ENCODE measurements at places on chromosomes 12 and 14. TPM values are rescaled to one million over a fixed set of nuclear protein-coding genes. Genes with fewer than 3 reads are reported as not detected.

KLRD1 gene
- under 0.01 TPM for total RNA-seq

- DNase-seq, result no peak
Observed at GRCh38 chr14:51648296-51648695, 3.4 kb upstream of the FRMD6 start.

- DNase-seq, result no peak
Observed at GRCh38 chr12:121295746-121296617, 527 bp downstream of the CAMKK2 start.

GRCh38 chr12:102197789-102198188 is at the start of gene PMCH:
Gene PMCH, minus strand, starts transcription at chr12:102197833. Its CDS starts 63 bp downstream, at chr12:102197770.
- peak; percentile 79 for DNase-seq

- no peak for DNase-seq
Observed at GRCh38 chr12:10624605-10625004, 11.2 kb upstream of the MAGOHB start.

TMEM132C gene
- not detected for total RNA-seq

DNA sequence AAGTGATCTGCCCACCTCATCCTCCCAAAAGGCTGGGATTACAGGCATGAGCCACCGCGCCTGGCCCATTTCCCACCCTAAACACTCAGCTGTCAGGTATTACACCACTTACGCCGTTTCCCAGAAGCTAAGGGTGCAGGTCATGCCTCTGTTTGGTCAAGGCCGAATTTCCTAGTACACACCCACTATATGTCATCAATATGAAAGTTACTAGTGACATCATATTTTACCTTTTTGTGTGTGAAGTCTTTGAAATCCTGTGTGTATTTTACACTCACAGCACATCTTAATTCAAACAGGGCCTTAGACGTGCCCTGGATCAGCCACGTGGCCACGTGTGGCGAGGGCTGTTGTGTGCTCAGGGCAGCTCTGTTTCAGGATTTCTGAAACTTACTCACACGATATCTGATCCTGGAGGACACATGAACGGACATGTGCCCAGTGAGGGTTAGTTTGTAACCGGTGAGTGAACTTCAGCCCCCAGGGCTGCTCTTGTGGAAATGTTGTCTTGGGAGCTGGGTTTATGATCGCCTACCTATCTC is 51.8 kb downstream of the GLT1D1 start:
- DNase-seq, result no peak

DNA sequence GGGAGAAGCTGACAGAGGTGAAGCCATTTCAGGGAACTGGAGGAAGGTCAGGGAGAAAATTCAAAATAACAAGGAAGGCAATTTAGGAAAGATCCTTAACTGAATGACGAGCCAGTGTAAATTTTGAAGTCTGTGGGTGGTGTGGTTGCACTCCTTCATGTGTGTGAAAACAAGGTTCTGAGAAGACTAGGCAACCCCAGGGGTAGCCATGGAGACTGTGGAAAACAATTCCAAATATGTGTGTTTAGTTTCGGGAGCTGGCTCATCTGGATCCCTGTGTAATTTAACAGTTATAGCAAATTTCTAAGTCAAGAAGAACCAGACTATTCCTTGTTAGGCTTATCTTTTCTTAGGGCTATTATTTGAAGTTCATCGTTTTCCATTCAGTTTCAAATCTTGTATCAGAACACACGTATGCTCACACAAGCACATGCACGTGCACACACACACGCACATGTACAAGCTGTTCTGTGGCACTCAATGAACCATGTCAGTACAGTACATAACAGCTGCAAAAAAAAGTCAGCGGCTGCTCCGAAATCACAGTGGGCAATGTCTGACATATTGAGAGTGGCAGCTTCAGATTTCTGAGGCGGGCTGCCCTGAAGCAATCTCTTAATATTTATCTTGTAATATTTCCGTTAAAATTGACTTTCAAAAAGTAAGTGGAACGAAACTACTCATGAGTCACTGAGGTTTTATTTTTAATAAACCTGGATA is 411.2 kb downstream of the AEBP2 start:
- peak; percentile 53 for DNase-seq

- peak; percentile 34 for DNase-seq
Observed at GRCh38 chr14:39266525-39266870, 32.8 kb downstream of the MIA2 start.

ANO4 gene
- 10.2 TPM for total RNA-seq

DNA sequence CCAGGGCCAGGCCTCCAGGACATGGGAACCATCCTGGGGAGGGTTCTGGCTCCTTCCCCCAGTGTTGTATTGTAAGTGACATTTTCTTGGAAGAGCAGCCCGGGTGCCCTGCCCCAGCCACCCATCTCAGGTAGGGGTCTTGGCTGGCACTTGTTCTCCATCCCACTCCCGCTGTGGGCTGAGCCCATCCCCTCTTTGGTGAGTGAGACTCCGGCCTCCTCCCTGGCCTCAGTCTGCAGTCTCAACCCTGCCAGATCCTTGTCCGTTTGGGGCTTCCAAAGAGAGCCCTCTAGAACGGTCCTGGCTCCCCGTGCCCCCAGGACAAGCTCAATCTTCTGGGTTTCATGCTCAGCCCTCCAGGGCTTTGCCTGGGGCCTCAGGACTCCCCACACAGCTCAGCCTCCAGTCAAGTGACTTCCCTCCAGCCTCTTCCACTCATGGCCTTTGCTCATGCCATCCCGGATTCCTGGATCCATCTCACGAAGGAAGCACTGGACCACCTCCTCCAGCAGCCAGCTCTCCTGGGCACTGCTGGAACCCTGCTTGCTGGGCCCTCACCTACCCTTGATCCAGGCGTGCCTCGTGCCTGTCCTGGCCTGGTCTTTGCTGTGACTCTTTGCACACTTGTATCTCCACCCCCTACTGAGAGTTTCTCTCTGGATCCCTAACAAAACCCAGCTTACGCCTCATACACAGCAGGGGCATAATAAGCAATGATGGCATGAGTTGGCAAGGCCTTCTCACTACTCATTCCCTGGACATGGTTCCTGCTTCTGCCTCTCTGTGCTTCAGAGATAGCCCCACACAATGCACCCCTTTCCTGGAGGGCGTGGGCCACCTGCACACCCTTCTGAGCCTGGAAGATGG is 297.4 kb upstream of the RTL1 start:
- no peak for DNase-seq

LMBR1L gene
- 18.1 TPM for total RNA-seq
